COLO829 (cell line): ENCODE measurements at places on chromosomes 3 and 15.

- no peak for DNase-seq
These were observed 66.7 kb upstream of the XCR1 start for GRCh38 chr3:46093966-46094365.

- DNase-seq, result no peak
These were observed 116.5 kb upstream of the ALDH1A3 start for GRCh38 chr15:100762913-100763834.

- DNase-seq, result no peak
These were observed 97.2 kb downstream of the LRTM1 start for GRCh38 chr3:54830658-54831057.

DNA sequence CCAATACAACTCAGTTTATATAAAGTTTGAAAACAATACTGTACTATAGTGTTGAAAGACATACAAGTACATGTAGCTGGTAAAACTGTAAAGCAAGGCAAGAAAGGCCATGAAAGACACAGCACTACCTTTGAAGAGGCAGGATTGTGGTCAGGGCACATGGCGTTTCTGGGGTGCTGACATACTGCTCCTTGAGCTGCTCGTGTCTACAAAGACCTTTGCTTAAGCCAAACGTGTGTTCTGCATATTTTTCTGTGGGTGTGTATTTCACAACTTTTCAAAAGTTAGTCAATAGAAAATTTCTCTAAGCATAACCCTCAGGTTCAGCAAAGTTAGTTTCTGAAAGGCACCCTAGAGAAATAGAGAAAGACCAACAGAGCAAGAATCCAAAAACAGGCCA is 14.1 kb upstream of the TOPAZ1 start:
- no peak for DNase-seq
